ENCODE measurements at places on chromosomes 1 and 21.

DNA sequence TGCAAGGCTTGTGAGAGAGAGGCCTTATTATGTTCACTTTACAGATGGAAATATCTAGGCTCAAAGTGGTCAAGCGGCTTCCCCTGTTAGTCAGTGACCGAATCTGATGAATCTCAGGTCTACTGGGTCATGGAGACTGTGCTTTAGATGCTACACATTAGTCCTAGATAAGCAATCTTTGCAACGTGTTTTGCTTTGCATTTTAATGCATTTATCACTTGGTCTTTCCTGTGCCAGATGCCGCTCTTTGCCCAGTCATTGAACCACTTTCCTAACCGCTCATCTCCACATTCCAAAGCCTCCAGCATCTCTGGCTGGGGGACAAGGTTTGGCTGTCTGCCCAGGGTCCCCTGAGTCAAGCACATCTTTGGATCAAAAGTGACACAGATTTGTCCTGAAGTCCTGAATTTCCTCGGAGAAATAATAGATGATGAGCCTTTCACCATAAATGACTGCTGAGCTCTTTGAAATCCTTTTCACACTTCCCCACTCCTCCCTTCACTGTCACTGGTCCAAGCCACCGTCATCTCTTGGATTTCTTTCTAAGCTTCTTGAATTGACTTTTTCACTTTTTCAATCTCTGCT is 96.0 kb upstream of the USP24 start:
- no peak for DNase-seq

GRCh38 chr1:224188286-224188685 is 5.2 kb downstream of the DEGS1 start:
- DNase-seq: no peak

GRCh38 chr1:27787895-27788294 is 14.9 kb downstream of the STX12 start:
- DNase-seq: no peak

- DNase-seq: no peak
Observed at GRCh38 chr1:226281058-226281457, 27.9 kb downstream of the LIN9 start.

DNA sequence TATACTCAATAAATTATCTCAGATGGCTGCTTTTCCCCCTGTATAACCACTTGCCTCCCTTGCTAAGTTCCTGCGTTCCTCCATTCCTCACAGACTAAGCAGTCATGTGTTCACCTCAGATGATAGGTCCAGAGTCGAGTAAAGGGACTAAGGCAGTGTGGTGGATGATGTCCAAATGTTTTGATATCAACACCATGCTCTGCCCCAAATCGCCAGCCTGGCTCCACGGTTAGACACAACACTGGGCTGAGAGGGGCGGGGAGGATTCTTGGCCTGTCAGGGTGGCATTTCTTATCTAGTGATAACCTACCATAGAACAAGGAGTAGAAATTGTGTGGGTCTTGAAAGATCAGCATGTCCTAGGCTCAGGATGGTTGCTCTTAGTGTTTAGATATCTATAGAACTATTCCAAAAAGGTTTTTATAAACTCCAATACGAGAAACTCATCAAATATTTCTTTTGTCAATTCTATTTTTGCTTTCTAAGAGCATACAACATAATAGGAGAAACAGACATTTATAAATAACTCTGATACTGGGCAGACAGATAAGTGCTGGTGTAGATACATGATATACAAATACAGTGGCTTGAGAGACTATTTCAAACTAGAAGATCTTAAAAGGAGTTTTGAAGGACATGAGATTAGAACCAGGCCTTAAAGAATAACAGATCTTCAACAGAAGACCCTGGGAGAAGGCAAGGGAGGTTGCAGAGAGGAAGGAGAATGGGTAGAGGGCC is 21.5 kb downstream of the GJA5 start:
- DNase-seq: no peak

DNA sequence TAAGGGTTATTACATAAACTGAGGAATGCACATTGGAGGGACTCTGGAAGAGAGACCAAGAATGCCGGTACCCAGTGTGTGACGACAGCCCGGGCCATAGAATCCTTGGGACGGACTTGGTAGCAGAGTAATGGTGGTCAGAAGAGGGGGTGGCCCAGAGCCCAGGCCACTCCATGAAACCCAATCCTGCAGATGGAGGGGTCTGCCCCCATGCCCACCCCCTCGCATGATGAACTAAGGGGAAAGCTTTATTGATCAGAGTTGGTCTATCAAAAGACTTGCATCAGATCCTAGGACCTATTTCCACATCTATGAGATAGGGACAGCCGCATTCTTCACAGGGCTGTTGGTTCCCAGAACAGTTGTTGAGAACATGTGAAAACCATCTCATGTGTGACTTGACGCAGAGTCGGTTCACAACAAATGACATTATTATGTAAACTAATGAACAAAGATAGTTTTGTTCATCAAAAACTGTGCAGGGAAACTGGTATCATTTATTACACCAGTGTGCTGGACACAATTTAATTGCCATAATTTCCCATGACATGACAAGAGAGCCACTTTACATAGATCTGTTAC is 21.5 kb upstream of the SDC3 start:
- DNase-seq: no peak

GRCh38 chr1:31214316-31215064 is 25.2 kb downstream of the NKAIN1 start:
- DNase-seq: no peak

GRCh38 chr1:228362884-228363450 is 43.7 kb downstream of the TRIM11 start:
- no peak for DNase-seq

DNA sequence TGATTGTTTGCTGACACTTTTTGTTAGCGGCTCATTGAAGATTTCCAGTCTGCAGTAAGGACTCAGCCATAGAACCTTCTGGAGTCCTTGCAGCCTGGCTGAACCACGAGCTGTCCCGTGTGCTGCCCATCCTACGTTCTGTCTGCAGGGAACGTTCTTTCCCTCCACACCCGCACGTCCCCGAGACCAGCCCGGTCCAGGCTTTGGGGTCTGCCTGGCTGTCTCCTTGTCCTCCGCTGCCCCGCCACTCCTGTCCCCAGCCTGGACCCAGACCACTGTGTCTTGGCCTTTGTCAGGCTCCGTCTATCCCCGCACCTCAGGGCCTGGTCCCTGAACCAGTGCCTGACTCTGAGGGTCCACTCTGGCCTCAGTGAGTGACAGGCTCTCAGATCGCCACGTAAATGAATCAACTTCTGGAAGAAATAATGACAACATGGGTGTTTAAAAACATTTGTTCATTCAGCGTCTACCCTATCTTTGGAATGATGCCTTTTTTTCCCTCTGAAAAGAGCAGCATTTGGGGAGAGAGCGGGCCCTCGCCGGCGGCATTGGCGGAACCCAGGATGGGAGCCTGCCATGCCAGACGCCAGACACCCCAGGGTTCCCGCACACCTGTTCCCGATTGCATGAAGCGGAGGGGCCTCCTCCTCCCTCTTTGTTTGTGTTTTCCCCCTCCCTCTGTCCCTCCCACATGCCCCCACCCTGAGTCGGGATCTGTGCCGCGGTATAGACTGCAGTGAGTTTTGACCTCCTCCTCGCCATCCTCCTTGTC is 43.9 kb upstream of the C1orf174 start:
- DNase-seq: no peak

DNA sequence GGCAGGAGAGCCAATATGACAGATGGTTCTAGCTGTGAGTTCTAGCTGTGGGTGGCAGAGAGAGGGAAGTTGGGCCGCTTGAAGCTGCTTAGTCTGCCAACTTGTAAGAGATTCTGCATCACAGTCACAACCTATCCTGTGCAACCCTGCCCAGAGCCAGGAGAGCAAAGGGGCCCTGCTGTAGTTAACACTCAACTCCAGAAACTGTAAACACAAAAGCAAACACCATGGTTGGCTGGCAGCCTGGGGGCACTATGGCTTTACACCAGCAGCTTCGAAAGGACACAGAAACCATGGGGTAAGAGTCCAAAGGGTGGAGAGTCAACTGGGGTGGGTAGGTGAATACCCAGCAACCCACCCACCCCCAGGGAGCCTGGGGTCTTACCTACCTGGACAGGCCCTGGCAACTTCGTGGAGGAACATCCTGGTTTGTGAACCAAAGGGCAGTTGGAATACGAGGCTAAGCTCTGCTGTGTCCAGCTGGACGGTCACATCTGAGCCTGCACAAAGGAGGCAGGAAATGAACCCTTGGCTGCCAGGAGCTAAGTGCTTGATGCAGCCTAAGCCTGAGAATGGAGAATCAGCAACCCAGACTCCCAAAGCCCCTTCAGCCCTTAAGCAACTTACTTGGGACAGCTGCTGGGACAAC is 6.4 kb downstream of the INPP5B start:
- no peak for DNase-seq

- DNase-seq: no peak
Observed at GRCh38 chr21:44974676-44975075, 34.8 kb downstream of the SLX9 start.

- DNase-seq: no peak
Observed at GRCh38 chr21:42574234-42575027, 60.8 kb downstream of the SLC37A1 start.

GRCh38 chr1:168032029-168032428 is 95.2 kb upstream of the MPC2 start:
- DNase-seq: no peak

DNA sequence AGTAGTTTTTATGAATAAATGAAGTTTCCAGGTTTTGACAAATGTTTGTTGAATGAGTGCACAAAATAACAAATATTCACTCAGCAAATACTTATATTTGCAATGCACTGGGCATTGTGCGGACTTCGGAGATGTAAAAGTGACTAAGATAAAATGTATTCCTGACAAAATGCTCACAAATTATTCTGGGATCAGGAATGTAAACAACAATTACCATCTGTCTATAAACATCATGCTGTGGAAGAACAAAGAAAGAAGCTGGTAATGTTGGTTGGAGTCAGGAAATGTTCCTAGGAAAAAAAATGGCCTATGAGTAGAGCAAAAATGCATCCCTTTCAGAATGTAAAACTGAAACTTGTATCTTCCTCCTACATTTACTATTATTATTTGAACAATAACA is 68.5 kb downstream of the CRB1 start:
- no peak for DNase-seq

DNA sequence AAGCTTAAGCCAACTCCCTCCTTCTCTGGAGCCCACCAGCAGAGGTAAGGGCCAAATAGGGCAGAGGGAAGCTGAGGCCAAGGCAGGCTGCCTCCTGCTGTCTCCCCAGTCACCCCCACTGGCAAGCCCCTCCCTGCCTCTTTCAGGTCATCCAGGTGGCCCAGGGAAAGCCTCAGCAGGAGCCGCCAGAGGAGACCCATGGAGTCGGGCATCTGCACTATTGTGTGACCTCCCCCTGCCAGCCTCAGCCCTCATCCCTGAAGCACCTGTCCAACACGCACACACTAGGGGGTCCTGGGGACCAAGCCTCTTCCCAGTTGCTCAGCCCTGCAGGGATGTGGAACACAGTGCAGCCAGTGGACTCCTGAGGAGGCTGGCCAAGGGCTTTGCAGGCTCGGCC is 5.3 kb upstream of the NAXE start:
- DNase-seq: no peak

DNA sequence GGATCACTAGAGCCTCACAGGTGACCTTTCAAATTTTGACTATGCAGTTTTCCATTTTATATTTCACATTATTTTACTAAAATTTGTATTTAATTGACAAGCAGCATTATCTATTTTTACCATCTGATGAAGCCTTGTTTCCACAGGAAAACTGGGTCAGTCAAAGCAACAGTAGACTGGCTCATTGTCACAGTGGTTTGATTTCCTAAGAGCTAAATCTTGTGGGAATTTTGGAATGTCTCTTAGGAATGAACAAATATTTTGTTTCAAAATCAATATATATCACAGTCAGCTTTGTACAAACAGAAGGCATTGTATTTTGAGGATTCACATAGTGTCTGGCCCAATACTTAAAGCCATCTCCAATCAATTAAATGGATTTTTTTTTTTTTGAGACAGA is 152.6 kb upstream of the RNPC3 start:
- no peak for DNase-seq

GRCh38 chr1:214455971-214456867 is 95.2 kb downstream of the PTPN14 start:
- no peak for DNase-seq

GRCh38 chr1:54163051-54163450 is 10.3 kb upstream of the CDCP2 start:
- DNase-seq: no peak

DNA sequence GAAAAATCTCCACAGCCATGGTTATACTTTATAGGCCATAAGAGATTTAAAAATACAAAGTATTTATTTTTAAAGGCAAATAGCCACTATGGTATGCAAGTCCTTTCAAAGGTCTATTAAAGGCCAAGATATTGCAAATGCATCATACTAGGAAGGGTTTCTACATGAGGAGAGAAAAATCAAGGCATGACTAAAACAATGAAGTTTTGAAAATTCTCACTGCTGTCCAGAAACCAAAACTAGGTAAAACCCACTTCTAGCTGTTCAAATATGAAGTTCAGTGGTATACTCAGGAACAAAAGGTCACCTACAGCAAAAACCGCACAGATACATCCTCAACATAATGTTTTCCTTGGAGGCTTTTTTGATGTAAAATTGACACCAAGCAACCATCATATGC is 75.0 kb downstream of the EPS15 start:
- no peak for DNase-seq

- DNase-seq: no peak
Observed at GRCh38 chr21:15311510-15311909, 246.7 kb upstream of the NRIP1 start.

DNA sequence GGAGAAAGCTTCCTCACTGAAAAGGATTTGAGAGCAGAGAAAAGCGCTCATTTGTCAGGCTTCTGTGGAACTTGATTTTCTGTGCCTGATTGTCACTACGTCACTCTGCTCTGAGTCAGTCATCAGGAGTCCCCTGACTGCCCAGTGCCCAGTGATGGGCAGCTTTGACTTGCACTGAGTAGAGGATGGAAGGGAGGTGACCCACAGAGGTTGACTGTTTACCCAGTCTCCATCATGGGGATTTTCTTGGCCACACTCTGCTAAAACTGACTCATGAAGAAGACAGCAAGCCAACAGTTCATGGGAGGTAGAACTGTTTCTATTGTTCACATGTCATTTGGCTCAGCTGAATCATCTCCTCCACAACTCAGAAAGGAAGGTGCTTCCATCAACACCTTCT is 82.1 kb upstream of the DUSP10 start:
- DNase-seq: peak; percentile 75

DNA sequence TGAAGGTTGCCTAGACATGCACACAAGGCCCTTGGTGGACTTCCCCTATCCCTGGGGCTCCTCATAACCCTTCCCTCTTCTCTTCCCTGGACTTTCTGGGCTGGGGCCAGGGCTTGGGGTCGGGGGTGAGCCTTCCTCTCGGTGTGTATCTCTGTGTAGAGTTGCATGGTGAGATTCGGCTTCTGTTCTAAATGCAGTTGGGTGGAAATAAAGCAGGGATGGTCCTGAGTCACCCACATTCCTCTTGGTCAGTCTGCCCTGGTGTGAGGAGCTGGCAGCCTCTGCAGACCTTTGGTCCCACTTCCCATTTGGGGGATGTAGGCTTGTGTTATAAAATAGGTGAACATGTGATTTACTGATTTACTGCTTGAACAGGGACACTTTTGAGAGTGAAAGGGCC is 38.0 kb downstream of the ADARB1 start:
- no peak for DNase-seq

GRCh38 chr1:181469829-181470228 is 13.5 kb upstream of the CACNA1E start:
- no peak for DNase-seq

Measured in pulmonary artery endothelial cell (primary cell).